CD4-positive, alpha-beta T cell treated with Interleukin-21 for 1 hour (primary cell): ENCODE measurements at places on chromosomes 16 and 17.

DNA sequence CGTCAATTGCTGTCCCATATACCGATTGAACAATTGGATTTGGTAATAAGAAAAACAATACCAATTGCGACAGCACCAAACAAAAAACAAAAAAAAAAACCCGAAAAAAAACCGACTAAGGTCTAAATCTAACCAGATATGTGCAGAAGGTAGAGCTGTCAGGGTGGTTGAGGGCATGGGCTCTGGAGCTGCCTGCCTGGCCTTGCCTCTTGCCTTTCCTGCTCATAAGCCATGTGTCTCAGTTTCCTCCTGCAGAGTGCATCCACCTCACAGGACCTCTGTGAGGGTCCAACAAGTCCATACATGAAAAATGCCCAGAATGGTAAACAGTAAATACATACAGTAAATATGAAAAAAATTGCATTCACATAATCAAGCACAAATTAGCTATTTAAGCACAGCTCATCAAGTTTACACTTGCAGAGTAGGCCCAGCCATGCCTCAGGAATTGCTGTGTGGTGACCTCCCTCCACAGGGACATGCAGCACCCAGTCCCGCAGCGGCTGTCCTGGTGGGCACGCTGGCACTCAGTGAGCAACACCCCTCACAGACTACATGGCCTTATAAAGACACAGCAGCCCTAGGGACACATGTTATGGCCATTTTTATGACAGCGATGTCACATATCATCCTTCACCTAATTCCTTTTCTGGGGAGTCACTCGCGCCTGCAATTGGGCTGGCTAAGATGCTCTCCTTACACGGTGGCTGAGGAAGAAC lies 17.9 kb downstream of the TBC1D28 start:
- no peak for DNase-seq

DNA sequence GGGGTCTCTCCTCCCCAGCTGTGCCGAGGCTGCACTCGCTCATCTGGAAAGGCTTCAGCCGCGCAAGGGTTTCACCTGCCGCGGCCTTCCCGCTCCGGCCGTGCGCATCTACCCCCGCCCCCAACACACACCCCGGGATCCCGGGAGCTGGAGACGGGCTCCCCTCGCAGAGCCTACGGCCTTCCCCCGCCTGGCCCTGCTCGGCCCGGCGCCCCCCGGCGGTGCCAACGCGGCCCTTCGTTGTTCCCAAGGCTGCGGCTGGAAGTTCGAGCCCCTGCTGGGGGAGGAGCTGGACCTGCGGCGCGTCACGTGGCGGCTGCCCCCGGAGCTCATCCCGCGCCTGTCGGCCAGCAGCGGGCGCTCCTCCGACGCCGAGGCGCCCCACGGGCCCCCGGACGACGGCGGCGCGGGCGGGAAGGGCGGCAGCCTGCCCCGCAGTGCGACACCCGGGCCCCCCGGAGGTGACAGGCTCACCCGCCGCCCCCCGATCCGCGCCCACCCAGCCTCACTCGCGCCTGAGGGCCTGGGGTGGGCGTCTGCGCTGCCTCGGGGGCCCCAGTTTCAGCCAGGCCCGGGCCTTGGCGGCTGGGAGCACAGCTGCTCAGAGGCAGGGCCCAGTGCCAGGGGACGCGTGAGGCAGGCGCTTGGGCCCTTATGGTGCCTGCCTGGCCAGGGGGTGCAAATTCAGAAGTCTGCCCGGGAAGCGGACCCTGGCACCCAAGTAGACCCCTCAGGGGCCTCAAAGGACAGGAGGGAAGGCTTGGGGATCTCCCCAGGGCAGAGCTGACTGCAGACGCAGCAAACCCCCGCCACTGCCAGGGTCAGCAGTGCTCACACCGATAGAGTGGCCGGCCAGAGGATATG lies 11.2 kb downstream of the GALK1 start:
- DNase-seq, result peak; percentile 75

DNA sequence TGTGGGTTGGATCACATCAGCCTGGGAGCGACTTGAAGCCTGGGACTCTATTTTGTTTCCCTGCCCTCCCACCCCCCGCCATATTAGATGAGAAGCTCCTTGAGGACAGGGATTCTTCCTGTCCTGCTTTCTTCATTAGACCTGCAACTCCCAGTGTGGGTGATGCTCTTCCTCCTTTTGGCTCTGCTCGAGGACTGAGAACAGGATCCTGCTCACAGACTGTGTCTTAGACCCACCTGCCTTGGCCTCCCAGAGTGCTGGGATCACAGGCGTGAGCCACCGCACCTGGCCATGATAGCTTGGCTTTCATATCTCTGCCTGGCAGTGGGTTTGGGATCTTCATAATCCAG lies 21.5 kb upstream of the TNS4 start:
- no peak for DNase-seq

DNA sequence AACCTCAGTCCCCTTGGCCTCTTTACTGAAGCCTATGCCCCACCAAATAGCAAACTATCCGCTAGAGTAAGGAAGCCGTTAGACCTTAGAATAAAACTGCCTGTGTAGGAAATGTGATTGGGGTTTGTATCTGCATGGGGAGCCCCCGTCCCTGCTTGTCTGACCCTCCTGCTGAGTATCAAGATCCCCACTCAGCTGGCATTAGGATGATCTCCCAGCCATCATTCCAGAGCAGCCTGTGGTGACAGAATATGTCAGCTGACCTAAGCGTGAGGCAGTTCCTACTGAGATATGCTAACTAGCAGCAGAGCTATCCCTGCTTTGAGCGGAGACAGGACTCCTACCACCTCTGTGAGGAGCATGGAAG lies 645 bp upstream of the GFOD2 start:
- peak; percentile 22 for DNase-seq

GRCh38 chr16:29791845-29792807 lies 1.6 kb downstream of the KIF22 start:
- DNase-seq, result peak; percentile 29
